Activated CD8-positive, alpha-beta T cell treated with anti-CD3 and anti-CD28 coated beads for 36 hours (primary cell): ENCODE measurements at places on chromosomes 1 and 21. TPM values are rescaled to one million over a fixed set of nuclear protein-coding genes. Genes with fewer than 3 reads are reported as not detected.

DNA sequence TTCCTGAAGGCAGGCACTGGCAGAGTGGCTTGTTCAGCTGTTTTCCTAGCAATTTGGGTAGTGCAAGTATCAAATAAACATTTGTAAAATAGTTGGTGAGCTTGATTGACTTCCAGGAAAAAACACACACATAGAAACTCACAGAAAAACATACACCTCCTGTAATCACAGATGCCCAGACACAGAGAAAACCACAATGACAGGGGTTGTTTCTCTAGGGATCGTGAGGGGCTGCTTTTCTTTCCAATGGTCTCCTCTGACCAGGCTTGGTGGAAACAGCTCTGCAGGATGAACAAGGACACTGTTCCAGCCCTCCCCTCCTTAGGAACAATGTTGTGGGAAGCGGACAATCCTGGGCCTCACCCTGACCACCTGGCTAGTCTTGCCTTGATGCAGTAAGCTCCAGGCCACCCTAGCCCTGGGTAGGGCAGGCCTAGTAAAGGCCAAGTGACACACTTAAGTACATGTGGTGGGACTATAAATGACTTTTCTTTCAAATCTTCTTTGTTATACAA lies 142.5 kb upstream of the HMGB4 start:
- no peak overlapping the region for H3K27ac ChIP-seq
- no peaks in the 10 kb centered on the region for H3K4me1 ChIP-seq
- H3K27me3 ChIP-seq = peaks cover 4% of the 10 kb centered on the region
- H3K36me3 ChIP-seq = no peaks in the 10 kb centered on the region
- no peak overlapping the region for H3K4me3 ChIP-seq

DNA sequence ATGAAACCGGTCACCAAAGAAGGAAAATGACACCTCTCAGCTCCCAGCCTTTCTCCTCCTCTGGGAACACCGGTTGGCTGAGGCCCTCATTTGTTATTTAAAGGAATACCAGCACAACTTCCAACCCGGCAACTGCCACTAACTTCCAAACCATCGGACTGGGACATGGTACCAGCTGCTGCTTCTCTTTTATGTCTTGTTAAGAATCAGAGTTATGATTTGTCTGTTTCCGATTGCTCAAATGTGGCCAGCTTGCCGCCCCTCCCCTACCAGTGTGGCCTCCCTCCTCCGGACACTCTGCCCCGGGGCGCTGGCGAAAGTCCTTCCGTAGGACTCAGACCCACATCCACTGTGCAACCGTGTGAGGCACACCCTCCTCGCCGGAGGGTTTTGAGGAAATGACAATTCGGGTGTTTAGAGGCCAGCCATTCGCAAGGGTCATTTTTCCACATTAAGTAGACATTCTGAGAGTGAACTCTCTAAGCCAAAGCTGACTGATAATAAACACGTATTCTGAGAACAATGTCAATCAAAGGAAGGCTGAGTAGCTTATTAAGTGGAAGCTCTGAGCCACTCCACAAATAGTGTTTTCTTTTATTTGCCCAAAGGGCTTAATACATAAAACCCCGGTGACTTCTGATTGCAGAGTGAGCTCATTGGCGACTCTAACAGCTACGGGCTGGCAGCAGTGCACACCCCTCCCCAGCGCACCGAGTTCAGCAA lies 5.5 kb downstream of the RIPK4 start:
- peaks cover 7% of the 10 kb centered on the region for H3K4me1 ChIP-seq
- no peaks in the 10 kb centered on the region for H3K36me3 ChIP-seq
- no peak for DNase-seq
- H3K4me3 ChIP-seq = no peak overlapping the region
- H3K27ac ChIP-seq = no peak overlapping the region

- no peak overlapping the region for H3K27ac ChIP-seq
- H3K36me3 ChIP-seq = no peaks in the 10 kb centered on the region
- no peaks in the 10 kb centered on the region for H3K27me3 ChIP-seq
- H3K4me1 ChIP-seq = no peaks in the 10 kb centered on the region
These were observed 25.8 kb downstream of the CCN1 start for GRCh38 chr1:85606414-85606800.

The C2CD4D gene
- total RNA-seq = 1.3 TPM

DNA sequence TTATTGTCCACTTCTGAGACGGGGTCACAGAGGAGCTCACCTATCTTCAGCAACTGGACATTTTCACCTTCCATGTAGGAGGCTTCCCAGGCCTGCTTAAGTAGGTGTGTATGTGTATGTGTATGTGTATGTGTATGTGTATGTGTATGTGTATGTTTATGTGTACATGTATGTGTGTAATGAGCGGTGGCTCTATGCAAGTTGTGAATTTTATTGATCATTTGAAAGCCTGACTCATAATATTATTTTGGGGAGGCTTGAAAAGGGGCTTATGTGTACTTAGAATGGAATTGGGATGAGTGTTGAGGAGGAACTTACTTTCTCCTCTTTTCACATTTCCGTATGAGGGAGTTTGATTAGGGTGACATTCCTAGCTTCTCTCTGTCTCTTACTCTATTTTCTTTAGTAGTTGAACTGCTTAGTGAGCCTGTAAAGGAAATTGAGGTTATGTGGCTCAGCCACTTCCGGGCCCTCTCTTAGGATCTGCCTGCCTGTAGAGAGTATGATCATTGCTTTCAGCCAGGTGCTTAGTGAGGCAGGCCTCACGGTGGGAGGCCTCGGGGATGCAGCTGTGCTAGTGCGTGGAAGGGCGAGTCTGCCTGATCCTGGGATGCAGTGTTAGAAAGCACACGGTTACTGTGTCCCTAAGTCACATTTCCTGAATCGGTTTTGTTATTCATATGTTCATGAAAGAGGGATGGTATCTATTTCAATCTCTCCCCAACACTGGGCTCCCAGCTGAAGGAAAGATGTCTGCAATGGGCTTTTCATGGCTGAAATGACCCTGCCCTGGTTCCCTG lies 61.0 kb downstream of the IER5 start:
- peaks cover 44% of the 10 kb centered on the region for H3K4me1 ChIP-seq
- H3K36me3 ChIP-seq = no peaks in the 10 kb centered on the region
- DNase-seq = peak; percentile 94
- H3K4me3 ChIP-seq = no peak overlapping the region
- peak overlapping the region; percentile 90 for H3K27ac ChIP-seq

DNA sequence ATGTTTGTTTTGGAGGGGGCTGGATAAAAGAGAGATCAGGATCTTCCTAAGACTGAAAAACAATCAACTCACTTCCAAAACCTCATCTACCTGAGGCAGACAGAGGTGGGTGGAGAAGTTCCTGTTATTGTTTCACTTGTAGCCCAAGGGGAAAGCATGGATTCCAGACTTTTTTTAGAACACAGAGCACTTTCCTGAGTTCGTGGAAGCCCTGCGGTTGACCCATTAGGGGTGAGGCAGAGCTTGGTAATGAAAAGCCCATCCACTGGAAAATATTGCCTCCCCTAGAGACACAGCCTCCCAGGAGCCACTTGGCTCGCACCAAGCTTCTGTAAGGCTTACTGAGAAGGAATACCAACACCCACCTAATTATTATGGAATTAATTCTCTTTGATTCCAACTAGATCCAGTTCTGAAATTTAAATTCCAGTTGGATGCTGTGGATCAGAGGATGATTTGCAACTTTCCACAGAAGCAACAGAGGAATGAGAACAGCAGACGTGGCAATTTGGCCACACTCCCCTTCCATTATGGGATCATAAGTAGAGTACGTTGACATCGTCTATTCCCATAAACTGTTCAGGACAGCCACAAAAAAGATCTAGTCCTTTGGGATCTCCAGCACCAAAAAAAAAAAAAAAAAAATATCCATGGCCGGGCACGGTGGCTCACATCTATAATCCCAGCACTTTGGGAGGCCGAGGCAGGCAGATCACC lies 4.1 kb upstream of the PEF1 start:
- DNase-seq = no peak
- peaks cover 11% of the 10 kb centered on the region for H3K4me1 ChIP-seq
- H3K36me3 ChIP-seq = no peaks in the 10 kb centered on the region
- H3K4me3 ChIP-seq = no peak overlapping the region
- no peak overlapping the region for H3K27ac ChIP-seq

DNA sequence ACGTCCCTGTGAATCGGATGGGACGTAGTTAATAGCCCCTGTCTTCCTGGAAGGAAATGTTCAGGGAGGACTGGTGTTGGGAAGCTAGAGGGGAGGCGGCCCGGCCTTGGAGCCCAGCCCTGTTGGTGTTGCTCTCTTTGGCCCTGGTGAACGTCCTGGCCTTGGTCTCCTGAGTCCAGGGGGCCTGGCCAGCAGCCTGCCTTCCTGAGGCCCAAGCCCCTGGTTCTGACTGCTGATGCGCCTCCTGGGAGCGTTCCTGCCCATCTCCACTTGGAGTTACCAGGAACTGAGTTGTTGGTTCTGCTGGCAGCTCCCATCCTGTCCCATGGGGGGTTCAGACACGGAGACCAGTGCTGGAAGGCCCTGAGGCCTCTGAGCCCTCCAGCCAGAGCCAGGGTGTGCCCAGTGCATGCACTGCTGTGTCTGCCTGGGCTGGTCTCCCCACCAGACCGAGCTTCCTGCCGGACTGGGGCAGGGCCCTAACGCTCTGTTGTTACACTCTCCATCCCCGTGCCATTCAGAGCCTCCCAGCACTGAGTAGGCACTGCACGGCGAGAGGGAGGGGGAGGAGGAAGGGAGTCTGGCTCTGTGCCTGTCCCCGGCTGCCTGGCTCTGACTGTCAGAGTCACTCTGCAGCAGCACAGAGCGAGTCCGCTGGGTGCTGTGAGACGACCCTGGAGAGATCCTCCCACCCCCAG lies 382.5 kb upstream of the VAMP3 start:
- H3K27me3 ChIP-seq = peaks cover 2% of the 10 kb centered on the region
- H3K36me3 ChIP-seq = no peaks in the 10 kb centered on the region
- no peak overlapping the region for H3K27ac ChIP-seq
- DNase-seq = no peak
- H3K4me3 ChIP-seq = no peak overlapping the region

The PLCH2 gene
- total RNA-seq = 2.9 TPM

DNA sequence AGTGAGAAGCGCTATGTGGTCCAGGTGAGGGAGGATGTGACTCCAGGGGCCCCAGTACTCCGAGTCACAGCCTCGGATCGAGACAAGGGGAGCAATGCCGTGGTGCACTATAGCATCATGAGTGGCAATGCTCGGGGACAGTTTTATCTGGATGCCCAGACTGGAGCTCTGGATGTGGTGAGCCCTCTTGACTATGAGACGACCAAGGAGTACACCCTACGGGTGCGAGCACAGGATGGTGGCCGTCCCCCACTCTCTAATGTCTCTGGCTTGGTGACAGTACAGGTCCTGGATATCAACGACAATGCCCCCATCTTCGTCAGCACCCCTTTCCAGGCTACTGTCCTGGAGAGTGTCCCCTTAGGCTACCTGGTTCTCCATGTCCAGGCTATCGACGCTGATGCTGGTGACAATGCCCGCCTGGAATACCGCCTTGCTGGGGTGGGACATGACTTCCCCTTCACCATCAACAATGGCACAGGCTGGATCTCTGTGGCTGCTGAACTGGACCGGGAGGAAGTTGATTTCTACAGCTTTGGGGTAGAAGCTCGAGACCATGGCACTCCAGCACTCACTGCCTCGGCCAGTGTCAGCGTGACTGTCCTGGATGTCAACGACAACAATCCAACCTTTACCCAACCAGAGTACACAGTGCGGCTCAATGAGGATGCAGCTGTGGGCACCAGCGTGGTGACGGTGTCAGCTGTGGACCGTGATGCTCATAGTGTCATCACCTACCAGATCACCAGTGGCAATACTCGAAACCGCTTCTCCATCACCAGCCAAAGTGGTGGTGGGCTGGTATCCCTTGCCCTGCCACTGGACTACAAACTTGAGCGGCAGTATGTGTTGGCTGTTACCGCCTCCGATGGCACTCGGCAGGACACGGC lies 2.2 kb downstream of the CELSR2 start:
- no peak for DNase-seq
- no peak overlapping the region for H3K4me3 ChIP-seq
- no peak overlapping the region for H3K27ac ChIP-seq
- H3K4me1 ChIP-seq = peaks cover 11% of the 10 kb centered on the region
